ENCODE measurements at places on chromosomes 12 and 14. TPM values are rescaled to one million over a fixed set of nuclear protein-coding genes. Genes with fewer than 3 reads are reported as not detected.
A peak's percentile ranks its signal among the peaks of the same experiment; 100 is the strongest.

The BCAT1 gene
- 121 TPM for total RNA-seq

GRCh38 chr14:22650960-22651521, 6.9 kb upstream of the OR6J1 start:
- no peaks in the 10 kb centered on the region for H3K27me3 ChIP-seq
- H3K36me3 ChIP-seq, result no peaks in the 10 kb centered on the region
- H3K4me1 ChIP-seq, result no peaks in the 10 kb centered on the region
- no peak overlapping the region for H3K4me3 ChIP-seq
- H3K27ac ChIP-seq, result no peak overlapping the region
- DNase-seq, result no peak

DNA sequence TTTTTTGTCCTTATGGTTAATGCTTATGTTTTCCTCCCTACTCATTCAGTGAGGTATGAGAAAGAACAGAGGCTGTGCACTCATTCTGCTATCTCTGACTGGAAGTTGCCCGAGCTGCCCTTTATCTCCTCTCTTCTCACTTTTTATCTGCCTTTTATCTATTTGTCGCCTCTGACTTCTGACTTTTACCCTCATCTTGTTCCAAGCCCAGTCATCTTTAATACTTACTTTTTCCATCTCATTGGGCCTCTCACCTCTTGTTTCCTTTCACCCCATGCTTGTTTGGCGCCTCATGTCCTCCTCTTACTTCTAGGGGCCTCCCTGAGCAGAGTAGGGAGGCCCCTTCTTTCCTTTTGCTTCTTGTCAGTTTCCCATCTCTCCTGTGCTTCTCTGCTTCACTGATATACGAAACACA, 50.7 kb downstream of the DIP2B start:
- no peak for DNase-seq
- no peaks in the 10 kb centered on the region for H3K27me3 ChIP-seq
- H3K4me1 ChIP-seq, result peaks cover 11% of the 10 kb centered on the region
- H3K4me3 ChIP-seq, result no peak overlapping the region

The USP44 gene
- 0.25 TPM for total RNA-seq

GRCh38 chr12:125149160-125150108, 84.2 kb downstream of the AACS start:
- peaks cover 1% of the 10 kb centered on the region for H3K27me3 ChIP-seq
- no peaks in the 10 kb centered on the region for H3K36me3 ChIP-seq
- no peak overlapping the region for H3K27ac ChIP-seq
- H3K4me1 ChIP-seq, result no peaks in the 10 kb centered on the region
- no peak for DNase-seq

DNA sequence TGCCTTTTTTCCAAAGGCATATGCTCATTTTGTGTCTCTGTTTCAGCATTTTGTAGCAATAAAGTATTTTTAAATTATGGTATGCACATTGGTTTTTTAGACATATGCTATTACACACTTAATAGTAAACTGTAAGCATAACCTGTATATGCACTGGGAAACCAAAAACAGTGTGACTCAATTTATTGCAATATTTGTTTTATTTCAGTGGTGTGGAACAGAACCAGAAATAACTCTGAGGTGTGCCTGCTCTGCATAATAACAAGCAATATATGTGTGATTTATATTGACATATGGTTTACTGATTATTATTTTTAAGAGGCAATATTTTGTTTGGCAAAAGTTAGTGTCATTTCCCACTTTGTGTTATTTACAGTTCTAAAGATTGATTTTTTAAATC, 126.6 kb upstream of the CPNE8 start:
- DNase-seq, result no peak
- no peaks in the 10 kb centered on the region for H3K36me3 ChIP-seq
- H3K27ac ChIP-seq, result no peak overlapping the region
- H3K27me3 ChIP-seq, result no peaks in the 10 kb centered on the region

DNA sequence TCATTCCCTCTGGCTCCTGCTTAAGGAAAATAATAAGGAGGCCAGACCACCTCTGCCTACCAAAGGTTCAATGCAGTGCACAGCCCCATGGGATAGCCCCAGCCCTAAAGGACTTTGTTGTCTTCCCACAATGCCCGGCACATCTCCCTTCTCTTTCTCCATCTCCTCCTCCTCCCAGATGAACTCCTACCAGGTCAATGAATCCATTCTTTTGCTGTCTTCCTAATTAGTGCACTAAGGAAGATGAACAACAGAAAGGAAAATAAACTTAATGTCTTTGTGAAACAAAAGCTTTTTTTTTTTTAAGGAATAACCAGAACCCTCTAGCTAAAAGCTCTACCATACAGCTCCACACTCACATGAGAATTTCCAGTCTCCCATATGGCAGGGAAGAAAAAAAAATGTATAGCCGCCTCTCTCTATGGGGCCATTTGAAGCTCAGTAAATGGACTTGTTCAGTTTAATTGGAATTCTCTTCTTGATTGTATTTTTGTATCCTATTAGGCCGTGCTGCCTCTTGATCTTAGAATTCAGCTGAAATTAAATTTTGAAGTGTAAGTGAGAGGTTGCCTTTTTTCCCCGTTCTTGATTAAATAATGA, 41.8 kb upstream of the HSPB8 start:
- no peak for DNase-seq
- H3K36me3 ChIP-seq, result peaks cover 3% of the 10 kb centered on the region
- H3K27ac ChIP-seq, result no peak overlapping the region
- H3K27me3 ChIP-seq, result no peaks in the 10 kb centered on the region

The B4GALNT3 gene
- 7.0 TPM for total RNA-seq

The LIN7A gene
- total RNA-seq, result 9.0 TPM

DNA sequence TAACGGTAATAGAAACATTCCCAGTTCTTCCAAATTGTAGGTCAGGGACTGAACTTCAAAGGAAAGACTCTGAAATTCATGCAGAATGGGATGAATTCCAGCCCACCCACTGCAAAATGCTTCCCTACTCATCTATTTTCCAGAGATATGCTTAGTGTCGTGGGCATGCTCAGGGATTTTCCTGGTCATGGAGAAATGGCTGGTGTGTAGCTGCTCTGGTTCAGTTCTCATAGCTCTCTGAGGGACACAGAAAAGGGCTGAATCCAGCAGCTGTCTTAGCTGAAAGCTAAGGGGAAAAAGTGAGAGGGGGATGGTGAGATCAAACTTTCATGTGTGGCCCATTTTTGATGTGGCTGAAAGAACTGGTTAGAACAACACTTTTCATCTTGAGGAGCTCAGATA, 72.9 kb upstream of the KRAS start:
- H3K27me3 ChIP-seq, result no peaks in the 10 kb centered on the region
- H3K4me1 ChIP-seq, result peaks cover 58% of the 10 kb centered on the region
- no peak overlapping the region for H3K4me3 ChIP-seq
- peak overlapping the region; percentile 90 for H3K27ac ChIP-seq
- no peak for DNase-seq

DNA sequence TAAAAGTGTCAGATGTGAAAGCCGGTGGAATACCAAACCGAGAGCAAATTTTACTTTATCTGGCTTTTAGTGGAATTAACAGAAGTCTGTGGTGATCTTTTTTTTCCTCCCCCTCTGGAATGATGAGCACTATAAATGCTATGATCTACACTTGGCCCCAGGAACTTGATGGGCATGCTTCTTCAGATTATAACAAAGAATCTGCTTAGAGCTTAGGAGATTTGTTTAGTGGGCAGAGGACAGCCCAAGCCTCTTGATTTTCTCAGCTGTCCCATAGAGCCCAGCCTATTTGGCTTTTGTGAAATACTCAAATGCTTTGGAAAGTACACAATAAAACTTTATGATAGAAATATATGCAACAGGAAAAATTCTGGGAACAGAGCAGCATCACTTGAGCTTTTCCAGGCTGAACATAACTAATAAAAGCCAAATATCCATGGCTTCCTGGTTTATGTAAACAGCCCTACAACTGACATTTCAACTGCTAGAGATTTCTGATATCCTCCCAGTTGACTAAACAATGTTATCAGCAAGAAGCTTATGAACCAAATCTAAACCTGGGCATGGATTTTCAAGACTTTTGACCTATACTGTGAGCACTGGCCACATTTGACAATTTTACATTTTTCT, 149.6 kb downstream of the PLXNC1 start:
- H3K4me1 ChIP-seq, result peaks cover 3% of the 10 kb centered on the region
- no peak overlapping the region for H3K4me3 ChIP-seq
- no peak for DNase-seq
- H3K27me3 ChIP-seq, result no peaks in the 10 kb centered on the region
- no peak overlapping the region for H3K27ac ChIP-seq
- peaks cover 14% of the 10 kb centered on the region for H3K36me3 ChIP-seq

The RASSF8 gene
- 60.6 TPM for total RNA-seq

DNA sequence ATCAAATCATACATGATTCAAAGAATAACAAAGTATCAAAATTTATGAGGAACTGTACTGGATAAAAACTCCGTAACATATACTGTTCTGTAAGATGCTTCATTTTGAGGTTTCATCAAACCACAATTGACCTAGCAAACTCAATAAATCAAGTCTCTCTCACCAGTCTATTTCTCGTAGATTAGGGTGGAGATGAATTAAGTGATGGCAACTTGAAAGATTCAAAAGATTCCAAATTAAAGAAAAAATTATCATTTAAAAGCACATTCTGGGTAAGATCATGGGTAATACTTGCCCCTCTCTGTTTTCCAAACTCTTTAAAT, 74.4 kb downstream of the PAPLN start:
- H3K36me3 ChIP-seq, result peaks cover 8% of the 10 kb centered on the region
- H3K4me1 ChIP-seq, result peaks cover 16% of the 10 kb centered on the region
- no peak for DNase-seq

DNA sequence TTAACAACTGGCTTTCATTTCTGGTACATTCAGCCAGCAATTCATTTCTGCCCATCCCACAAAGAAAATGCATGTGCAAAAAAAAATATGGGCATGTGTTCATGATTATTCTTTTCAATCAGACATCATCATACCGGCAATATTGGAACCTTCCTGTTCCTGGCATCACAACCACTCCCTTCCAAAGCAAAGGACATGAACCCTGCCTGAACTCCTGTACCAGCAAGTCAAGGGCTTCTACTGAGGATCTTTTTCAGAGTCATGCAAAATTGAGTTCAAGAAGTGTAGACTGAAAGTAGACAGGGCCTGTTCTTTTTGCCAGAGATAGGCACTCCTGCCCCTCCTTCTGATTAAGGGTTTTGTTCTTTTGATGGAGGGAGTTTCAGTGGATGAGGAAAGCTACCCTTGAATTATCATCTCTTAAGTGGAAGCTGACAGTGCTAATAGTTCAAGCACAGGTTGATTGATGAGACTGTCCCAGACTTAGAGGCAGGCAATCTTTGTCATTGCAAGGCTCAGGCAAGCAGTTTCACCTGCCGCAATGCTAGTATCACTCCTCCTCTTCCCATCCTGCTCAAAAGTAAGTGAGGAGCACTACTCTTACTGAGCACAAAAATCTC, 22.3 kb upstream of the DIO2 start:
- H3K27me3 ChIP-seq, result no peaks in the 10 kb centered on the region
- H3K27ac ChIP-seq, result no peak overlapping the region
- H3K4me3 ChIP-seq, result no peak overlapping the region

- DNase-seq, result no peak
- H3K27ac ChIP-seq, result no peak overlapping the region
- no peaks in the 10 kb centered on the region for H3K4me1 ChIP-seq
These were observed 28.7 kb downstream of the NKX2-8 start for GRCh38 chr14:36553656-36554260.

- peaks cover 36% of the 10 kb centered on the region for H3K4me1 ChIP-seq
- H3K27ac ChIP-seq, result peak overlapping the region; percentile 32
- H3K36me3 ChIP-seq, result peaks cover 2% of the 10 kb centered on the region
- H3K27me3 ChIP-seq, result no peaks in the 10 kb centered on the region
- no peak for DNase-seq
These were observed 2.2 kb downstream of the DHRS1 start for GRCh38 chr14:24297190-24297964.

DNA sequence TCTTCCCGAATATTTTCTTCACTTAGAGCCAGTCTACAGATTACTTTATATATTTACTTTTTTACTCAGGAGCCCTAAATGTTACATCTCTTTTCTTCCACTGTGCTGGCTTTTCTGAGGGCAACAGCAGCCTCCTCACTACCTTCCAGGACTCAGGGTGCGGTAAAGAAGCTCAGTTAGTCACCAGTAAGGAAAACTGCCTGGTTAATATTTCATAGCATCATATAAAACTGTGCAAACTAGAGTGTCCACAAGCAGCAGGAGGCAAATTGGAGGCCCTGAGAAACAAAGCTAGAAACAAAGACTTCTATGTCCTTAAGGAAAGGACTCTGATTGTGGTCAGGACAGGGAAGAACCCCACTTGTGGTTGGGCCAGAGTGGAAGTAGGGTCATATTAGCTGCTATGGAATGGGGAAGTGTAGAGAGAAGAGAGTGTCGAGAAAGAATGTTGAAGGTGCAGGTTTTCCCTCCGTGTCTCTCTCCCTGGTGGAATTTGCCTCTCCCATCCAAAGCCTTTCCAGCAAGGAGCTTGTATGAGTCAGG, 220.1 kb downstream of the SLC15A4 start:
- H3K36me3 ChIP-seq, result no peaks in the 10 kb centered on the region
- no peak for DNase-seq
- H3K27me3 ChIP-seq, result no peaks in the 10 kb centered on the region
- peaks cover 2% of the 10 kb centered on the region for H3K4me1 ChIP-seq
- H3K4me3 ChIP-seq, result no peak overlapping the region
